ENCODE measurements at places on chromosomes 11 and 22. TPM values are rescaled to one million over a fixed set of nuclear protein-coding genes. Genes with fewer than 3 reads are reported as not detected.

Gene DRD4
- not detected for total RNA-seq

Gene CREB3L1
- total RNA-seq: 1.6 TPM

Gene OR4X2
- not detected for total RNA-seq

GRCh38 chr22:36701965-36702621 lies 1.5 kb downstream of the CACNG2 start:
- DNase-seq: no peak
- no peaks in the 10 kb centered on the region for H3K4me1 ChIP-seq
- peaks cover 75% of the 10 kb centered on the region for H3K27me3 ChIP-seq
- H3K36me3 ChIP-seq: no peaks in the 10 kb centered on the region
- no peak overlapping the region for H3K27ac ChIP-seq

DNA sequence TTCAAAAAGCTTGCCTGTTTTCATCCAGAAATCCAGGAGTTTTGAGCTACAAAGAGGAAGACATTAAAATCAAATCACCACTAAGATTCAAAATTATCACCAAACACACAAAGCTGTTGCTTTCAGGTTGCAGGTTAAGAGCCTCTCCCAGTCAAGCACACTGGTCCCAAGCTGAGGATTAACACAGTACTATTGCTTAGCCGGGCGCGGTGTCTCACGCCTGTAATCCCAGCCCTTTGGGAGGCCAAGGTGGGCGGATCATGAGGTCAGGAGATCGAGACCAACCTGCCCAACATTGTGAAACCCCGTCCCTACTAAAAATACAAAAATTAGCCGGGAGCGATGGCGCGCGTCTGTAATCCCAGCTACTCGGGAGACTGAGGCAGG lies 1165.1 kb downstream of the LRRC4C start:
- H3K4me3 ChIP-seq: no peak overlapping the region
- H3K4me1 ChIP-seq: no peaks in the 10 kb centered on the region
- no peak overlapping the region for H3K27ac ChIP-seq
- DNase-seq: no peak
- no peaks in the 10 kb centered on the region for H3K27me3 ChIP-seq
- H3K36me3 ChIP-seq: no peaks in the 10 kb centered on the region

DNA sequence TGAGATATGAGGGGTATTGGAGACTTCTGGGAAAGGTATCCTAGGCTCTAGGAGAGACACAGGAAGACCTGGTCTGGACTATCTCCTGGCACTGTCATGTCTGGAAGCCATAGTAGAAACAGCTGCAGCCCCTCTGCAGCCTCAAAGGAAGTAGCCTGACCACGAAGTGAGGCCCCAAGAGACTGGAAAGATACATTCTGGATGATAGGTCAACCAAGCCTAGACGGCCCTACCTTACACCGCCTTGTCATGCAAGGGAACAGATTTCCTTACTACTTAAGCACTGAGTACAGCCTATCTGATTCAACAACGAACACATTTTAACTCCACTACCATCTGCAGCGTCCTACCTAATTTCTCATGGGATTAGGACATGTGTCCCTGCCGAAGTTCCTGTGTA lies 31.1 kb downstream of the UQCR10 start:
- H3K4me3 ChIP-seq: peak overlapping the region; percentile 38
- peak overlapping the region; percentile 84 for H3K27ac ChIP-seq
- no peak for DNase-seq

- H3K4me1 ChIP-seq: no peaks in the 10 kb centered on the region
- no peak overlapping the region for H3K4me3 ChIP-seq
- H3K36me3 ChIP-seq: no peaks in the 10 kb centered on the region
- no peak for DNase-seq
- H3K27me3 ChIP-seq: no peaks in the 10 kb centered on the region
Observed at GRCh38 chr11:19435306-19435989, 194.7 kb upstream of the E2F8 start.

GRCh38 chr22:25202290-25202921 lies 2.7 kb downstream of the CRYBB3 start:
- no peaks in the 10 kb centered on the region for H3K36me3 ChIP-seq
- no peaks in the 10 kb centered on the region for H3K4me1 ChIP-seq
- H3K4me3 ChIP-seq: no peak overlapping the region
- DNase-seq: no peak

Data from breast epithelium (tissue), 4 donors.